ENCODE measurements at places on chromosomes 4 and X.

GRCh38 chrX:129534816-129535578, 5.1 kb upstream of the OCRL start:
- DNase-seq, result no peak

GRCh38 chrX:150828785-150829184, 69.7 kb downstream of the CD99L2 start:
- no peak for DNase-seq

- no peak for DNase-seq
Measured at GRCh38 chrX:39504850-39505259, 592.9 kb downstream of the BCOR start.

DNA sequence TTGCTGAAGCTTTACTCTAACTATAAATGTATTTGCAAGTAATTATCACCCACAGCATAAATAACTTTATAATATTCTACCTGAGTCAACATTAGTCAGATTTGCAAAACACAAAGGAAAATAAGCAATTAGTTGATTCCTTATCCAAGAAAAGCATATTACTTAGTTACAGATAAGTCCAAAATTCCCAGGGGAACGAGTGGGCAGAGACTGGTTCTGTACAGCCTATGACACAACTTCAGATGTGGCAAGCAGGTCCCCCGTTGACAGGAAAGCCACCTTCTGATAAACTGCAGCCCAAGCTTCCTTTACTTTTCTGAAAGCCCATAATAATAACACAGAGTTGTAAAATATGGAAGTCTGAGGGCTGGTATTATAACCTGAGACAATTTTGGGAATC, 62.4 kb upstream of the NDP start:
- no peak for DNase-seq

DNA sequence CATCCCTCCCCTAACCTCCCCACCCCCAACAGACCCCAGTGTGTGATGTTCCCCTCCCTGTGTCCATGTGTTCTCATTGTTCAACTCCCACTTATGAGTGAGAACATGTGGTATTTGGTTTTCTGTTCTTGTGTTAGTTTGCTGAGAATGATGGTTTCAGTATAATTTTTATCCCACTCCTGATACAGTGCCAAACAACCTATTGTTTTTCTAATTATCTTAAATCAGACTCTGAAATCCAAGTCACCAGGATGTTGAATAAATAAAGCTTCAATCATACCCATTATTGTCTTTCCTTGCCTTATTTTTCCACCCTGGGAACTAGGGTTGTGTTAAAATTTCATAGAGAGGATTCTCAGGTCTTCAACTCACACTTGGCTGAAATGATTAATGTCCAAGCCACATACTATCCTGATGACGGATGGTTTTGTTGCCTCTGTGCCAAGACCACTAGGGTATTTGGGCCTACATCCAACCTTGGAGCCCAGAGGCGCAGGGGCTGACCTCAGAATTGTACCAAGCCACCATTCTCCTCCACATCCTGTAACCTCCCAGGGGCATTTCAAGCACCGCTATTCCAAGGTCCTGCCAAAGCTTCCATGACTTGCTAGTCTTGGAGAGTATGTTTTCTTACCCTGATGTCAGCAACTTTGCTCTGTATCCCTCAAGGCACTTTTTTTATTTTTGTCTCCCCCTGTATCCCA, 332.4 kb downstream of the ARHGAP24 start:
- DNase-seq, result peak; percentile 92

DNA sequence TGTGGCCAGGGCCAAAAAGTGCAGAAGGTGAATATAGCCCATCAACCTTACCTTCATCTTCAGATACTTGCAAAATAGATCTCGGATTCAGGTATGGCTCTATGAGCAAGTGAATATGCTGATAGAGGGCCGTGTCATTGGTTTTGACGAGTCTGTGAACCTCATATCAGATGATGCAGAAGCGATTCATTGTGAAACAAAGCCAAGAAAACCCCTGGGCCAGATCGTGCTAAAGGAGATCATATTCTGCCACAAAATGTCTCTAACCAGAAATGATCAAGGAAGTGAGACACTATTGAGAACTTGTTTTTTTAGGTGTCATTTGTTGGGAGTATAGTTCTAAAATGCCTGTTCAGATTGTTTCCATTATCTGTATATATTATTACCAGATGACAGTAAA, 48.3 kb downstream of the PDK3 start:
- no peak for DNase-seq

- peak; percentile 43 for DNase-seq
Measured at GRCh38 chr4:143025081-143025704, 159.5 kb upstream of the USP38 start.

DNA sequence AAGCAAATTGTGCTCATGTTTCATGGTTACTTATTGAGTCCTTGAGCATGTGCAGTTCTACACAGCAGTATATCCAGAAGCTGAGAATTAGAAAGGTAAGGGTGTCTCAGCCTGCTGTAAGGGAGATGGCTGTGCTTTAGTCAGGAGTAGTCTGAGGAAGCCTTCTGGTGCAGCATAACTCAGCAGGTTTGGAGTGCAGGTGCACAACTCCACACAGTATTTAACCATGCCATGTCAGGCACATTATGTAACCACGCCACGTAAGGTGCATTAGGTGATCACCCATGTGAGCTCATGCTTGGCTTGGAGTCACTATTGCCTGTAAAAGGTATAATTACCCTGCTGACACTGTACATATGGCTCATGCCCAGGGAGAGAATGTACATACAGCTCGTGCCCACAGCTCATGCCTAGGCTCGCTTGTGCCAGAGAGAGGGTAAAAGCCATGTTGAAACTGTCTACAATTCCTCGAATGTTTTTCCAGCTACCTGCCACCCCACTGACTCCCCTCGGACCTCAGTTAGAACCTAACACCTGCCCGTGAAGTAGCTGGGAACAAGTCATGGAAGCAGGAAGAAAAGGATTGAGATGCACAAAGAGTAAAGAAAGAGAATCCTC, 37.8 kb downstream of the UCHL1 start:
- DNase-seq, result no peak

- no peak for DNase-seq
Measured at GRCh38 chr4:3366893-3367775, 74.3 kb downstream of the RGS12 start.

GRCh38 chr4:176207839-176208238, 12.5 kb upstream of the SPATA4 start:
- no peak for DNase-seq

- DNase-seq, result no peak
Measured at GRCh38 chr4:95293014-95293413, 255.8 kb downstream of the UNC5C start.

GRCh38 chr4:169070071-169070894, 60.2 kb upstream of the CBR4 start:
- DNase-seq, result peak; percentile 20

DNA sequence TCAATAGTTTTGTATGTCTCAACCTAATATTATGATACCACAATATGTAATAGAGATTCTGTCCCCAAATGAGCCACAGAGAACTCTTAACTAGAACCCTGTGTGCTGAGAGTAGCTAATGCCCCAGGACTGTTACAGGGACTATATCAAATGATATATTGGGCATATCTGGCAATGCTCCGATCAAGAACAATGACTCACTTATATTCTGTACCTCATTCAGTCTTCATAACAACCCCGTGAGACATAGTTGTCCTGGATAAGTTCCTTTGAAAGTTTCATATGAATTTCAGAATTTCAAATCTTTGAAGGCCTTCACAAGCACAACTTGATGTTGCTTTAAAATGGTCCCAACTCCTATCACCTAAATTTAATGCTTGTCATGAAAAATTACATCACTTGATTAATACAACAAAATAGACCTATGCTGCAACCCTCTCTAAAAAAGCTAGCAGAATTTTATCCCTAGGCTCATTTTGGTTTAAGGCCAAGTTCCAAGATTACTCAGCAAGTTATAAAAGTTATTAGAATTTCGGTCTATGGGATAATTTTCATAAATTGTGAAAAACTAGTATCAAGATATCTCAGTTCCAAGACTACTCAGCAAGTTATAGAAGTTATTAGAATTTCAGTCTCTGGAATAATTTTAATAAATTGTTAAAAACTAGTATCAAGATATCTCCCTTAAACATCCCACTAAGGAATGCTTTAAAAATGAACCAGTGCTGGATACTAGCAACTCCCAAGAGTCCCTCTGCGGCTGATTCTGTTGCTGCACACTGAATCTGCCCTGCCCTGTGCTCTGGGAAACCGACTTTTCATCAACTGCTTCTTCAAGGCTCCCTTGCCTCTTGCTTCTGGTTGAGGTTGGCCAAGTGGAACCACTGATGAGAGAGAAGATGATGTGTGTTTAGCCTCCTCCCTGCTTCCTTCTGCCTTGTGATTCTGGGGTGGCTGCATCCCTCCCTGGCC, 6.0 kb upstream of the ANXA3 start:
- DNase-seq, result no peak

DNA sequence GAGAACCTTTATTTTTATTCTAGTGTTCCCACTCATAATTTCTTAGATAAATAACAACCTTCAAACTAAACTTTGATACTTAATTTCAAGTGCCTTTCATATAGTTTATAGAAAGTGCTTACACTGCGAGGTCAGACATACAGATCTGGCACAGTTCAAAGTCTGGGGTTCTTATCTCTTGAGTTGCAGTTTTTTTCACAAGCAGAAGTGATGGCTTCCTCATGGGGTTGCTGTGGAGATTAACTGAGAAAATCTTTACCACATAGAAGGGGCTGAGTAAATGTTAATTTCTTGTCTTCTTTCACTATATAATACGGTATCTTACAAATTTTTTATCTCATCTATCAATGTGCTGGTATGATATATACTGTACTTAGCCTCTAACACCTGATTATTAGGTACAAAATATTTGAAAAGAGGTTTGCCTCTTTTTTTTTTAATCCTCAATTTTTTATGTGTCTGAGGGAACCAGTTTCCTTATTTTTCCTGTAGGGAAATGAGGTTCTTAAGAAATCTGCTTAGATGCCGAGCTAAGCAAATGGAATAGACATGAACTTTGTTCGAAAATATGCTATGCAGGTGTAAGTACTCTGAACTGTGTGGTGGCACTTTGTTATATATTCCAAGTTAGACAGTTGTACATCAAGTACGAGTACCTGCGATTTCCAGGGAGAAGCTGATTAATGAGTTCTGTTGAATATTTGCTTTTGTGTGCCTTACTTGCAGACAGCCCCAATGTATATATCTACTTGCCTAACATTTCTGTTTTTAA, 3.3 kb downstream of the ING2 start:
- no peak for DNase-seq

DNA sequence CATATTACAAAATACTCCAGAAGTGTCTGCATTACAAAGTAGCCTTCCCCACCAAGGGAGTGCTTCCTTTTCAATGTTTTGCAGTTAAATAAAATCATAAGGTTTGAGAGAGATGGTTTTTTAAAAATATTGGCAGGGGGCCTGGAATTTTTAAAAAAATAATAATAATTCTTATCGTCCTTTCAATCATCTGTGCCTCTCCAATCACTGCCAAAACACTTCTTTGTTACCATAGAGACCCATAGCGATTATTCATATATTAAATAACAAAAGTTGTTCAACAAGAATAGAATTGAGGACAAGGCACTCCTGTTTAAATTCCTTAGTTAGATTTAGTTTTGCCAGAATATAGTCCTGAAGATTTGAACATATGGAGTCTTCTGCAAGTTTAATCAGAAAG, 203.1 kb downstream of the FAT4 start:
- DNase-seq, result no peak

GRCh38 chrX:15601932-15602331, 1.2 kb upstream of the ACE2 start:
- DNase-seq, result no peak

DNA sequence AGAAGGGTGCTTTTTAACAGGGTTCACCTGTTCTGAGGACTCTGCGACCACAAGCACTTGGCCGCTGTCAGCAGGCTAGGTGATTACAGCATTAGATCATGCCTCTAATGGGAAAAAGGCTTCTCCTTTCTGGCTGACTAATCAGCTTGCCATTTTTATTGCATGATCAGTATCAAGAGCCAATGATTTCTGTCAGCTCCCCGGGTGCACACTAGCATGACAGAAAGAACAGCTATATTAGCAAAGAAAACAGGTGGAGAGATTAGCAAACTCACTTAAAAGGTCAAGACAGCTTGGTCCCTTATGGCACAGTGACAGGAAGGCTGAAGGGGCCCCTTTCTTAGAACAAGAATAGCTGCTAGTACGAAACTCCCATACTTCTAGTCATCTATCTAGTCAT, 170.0 kb downstream of the SMIM20 start:
- DNase-seq, result peak; percentile 61

- no peak for DNase-seq
Measured at GRCh38 chr4:45640281-45640680, 483.6 kb downstream of the GABRG1 start.

GRCh38 chr4:22462688-22463087, 53.2 kb downstream of the ADGRA3 start:
- DNase-seq, result no peak

DNA sequence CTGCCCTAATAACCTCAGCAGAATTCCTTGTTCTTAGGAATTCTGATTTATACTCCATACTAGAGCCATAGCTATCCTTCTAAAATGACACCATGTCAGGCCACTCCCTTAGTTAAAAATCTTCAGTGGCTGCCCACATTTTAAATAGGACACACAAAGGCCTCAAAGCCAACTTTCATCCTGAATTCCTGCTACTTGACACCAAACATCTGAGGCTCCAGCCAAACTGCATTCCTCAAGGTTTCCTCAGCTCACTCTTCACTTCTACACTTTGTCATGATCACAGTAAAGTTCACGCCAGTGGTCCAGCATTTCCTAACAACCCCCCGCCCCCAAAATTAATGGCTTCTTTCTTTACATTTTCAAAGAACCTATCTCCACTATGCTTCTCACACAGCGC, 124.3 kb downstream of the ADGRA3 start:
- DNase-seq, result no peak

GRCh38 chr4:128338634-128339355, 51.2 kb upstream of the PGRMC2 start:
- DNase-seq, result peak; percentile 76

- no peak for DNase-seq
Measured at GRCh38 chr4:15598644-15599043, 56.5 kb downstream of the FBXL5 start.

- DNase-seq, result no peak
Measured at GRCh38 chr4:6352031-6352692, 82.5 kb downstream of the WFS1 start.

GRCh38 chr4:11189756-11190155, 238.9 kb downstream of the HS3ST1 start:
- no peak for DNase-seq

DNA sequence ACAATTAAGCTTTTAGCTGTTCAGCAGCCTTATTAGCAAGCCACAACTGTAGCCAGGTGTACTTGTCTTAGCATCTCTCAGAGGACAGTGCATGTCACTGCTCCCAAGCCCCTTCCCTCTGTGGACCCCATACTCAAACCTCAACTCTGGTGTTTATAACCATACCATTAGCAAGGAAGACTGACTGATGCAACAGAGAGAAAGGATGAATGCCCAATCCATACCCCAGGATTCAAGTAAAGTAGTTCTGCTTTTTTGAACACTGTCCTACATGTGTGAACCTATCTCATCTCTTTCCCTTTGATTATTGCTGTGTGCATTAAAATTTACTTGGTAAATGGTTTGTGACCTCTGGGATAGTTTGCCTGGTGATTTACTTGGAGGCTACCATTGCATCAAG, 22.8 kb upstream of the CYBB start:
- DNase-seq, result no peak
